ENCODE measurements at places on chromosomes 1 and 21.

DNA sequence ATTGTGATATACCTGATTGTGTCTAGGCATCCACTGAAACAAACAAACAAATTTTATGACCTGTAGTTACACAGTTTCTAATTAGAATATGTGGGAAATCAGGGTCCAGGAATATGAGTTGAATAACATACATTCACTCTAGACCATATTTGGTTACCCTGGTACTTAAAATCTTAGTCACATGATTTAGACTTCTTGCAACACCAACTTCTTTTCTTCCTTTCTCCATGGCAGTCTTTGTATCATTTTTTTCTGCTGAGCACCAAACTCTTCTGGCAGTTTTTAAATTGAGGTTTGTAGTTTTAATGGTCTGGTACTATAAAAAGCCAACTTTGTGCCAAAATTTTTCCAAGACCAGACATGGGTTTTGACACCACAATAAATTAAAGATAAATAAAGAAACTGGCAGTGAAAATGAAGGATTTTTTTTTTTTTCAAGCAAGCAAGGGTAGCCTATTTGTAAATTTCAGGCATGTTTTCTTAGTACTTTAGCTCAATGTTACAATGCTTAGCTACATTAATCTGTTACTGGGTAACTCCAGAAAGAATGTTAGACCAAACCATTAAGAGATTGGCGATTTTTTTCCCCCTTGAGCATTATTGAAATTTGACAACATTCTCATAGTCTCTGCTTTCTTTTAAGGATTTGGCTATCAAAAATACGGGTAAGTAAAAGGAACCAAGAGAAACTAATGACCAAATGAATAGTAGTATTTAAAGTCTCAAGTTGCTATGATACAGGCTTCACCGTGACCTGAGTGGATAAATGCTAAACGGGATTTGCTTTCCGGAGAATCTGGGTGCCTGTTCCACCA is 108.5 kb downstream of the NFIA start:
- DNase-seq: no peak
- H3K27ac ChIP-seq: no peak overlapping the region
- no peaks in the 10 kb centered on the region for H3K4me1 ChIP-seq
- H3K4me3 ChIP-seq: no peak overlapping the region
- H3K27me3 ChIP-seq: no peaks in the 10 kb centered on the region

GRCh38 chr1:9728451-9729295 is 77.1 kb downstream of the PIK3CD start:
- no peaks in the 10 kb centered on the region for H3K27me3 ChIP-seq
- no peak for DNase-seq
- H3K27ac ChIP-seq: peak overlapping the region; percentile 8
- peaks cover 93% of the 10 kb centered on the region for H3K36me3 ChIP-seq
- peaks cover 9% of the 10 kb centered on the region for H3K4me1 ChIP-seq
- no peak overlapping the region for H3K4me3 ChIP-seq

GRCh38 chr1:151721788-151722510 is 627 bp downstream of the RIIAD1 start:
- H3K27me3 ChIP-seq: peaks cover 31% of the 10 kb centered on the region
- H3K36me3 ChIP-seq: no peaks in the 10 kb centered on the region
- DNase-seq: no peak
- 0 out of 2 replicates have a peak overlapping the region, but pooled peaks have one; percentile 26 for H3K4me3 ChIP-seq
- peaks cover 7% of the 10 kb centered on the region for H3K4me1 ChIP-seq

GRCh38 chr1:156592910-156593660 is 1.5 kb downstream of the NAXE start:
- DNase-seq: peak; percentile 40
- no peaks in the 10 kb centered on the region for H3K27me3 ChIP-seq
- peaks cover 57% of the 10 kb centered on the region for H3K36me3 ChIP-seq
- peaks cover 30% of the 10 kb centered on the region for H3K4me1 ChIP-seq
- H3K27ac ChIP-seq: peak overlapping the region; percentile 96

DNA sequence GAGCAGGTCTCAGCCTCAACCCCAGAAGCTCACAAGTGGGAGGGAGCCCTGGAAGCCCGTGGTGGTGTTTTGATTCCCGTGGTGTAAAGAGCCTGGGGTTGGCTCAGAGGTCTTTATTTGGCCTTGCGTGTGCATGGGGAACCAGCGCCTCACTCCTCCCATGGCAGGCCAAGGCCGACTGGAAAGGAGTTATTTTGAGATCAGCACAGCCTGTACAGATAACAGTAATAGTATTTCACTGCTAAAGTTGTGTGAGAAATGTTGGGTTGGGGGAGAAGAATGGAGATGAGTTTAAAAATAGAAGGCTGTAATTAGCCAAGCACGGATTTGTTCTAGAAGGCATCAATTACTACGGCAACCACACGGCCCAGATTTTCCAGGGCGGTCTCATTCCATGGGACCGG is 186.5 kb downstream of the DYRK1A start:
- DNase-seq: no peak
- peaks cover 5% of the 10 kb centered on the region for H3K27me3 ChIP-seq
- no peaks in the 10 kb centered on the region for H3K4me1 ChIP-seq
- no peak overlapping the region for H3K4me3 ChIP-seq

DNA sequence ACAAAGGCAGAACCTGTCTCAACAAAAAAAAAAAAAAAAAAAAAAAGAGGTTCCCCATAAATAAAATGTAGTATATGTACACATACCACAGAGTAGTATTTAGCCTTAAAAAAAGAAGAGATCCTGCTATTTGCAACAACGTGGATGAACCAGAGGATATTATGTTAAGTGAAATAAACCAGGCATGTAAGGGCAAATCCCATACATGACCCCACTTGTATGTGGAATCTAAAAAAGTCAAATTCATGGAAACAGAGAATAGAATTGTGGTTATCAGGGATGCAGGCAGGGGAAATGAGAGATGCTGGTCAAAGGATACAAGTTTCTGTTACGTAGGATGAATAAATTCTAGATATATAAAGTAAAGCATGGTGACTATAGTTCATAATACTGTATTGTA is 16.7 kb downstream of the SLC44A3 start:
- peaks cover 4% of the 10 kb centered on the region for H3K27me3 ChIP-seq
- no peaks in the 10 kb centered on the region for H3K36me3 ChIP-seq
- no peak for DNase-seq
- H3K4me3 ChIP-seq: no peak overlapping the region

GRCh38 chr1:57620605-57621004 is 196.7 kb upstream of the DAB1 start:
- H3K4me3 ChIP-seq: no peak overlapping the region
- no peaks in the 10 kb centered on the region for H3K36me3 ChIP-seq
- no peaks in the 10 kb centered on the region for H3K27me3 ChIP-seq
- H3K4me1 ChIP-seq: no peaks in the 10 kb centered on the region
- H3K27ac ChIP-seq: no peak overlapping the region

DNA sequence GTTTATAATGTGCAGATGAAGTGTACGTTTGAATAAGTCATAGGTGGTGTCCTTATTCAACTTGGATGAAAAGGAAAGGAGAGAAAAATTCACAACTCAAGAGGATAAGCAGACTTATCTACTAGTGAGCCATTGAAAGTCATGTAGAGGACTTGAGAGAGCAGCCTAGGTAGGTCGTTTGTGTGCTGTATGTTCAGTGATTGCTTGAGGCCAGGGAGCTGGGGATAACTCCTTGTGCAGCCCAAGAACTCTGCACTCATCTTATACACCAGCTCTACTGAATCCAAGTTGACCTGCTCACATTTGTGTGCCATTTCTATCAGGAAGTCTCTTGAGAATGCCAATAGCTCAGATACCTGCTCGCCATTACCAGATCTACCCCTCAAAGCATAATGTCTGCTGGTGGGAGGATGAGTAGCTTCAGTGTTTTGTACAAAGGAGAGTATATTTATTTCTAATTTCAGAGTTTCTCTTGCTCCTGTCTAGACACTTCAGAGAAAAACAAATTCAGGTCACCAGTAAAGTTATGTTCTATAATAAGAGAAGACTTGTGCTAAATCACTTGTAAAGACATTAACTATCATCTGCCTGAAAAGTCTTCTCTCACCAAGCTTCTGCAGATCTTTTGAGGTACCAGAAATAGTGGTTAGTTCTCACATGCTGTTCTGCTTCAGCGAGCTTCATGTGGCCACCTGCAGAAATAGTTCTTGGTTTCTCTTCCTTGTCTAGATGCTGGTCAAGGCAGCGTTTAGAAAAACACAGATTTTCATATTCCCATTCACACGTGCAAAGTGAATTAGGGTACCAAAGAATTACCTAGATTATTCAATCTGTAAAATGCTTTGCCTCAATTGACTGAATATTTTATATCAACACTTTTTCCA is 10.8 kb downstream of the S1PR1 start:
- H3K27me3 ChIP-seq: no peaks in the 10 kb centered on the region
- no peaks in the 10 kb centered on the region for H3K4me1 ChIP-seq
- no peaks in the 10 kb centered on the region for H3K36me3 ChIP-seq
- no peak overlapping the region for H3K4me3 ChIP-seq
- no peak overlapping the region for H3K27ac ChIP-seq

GRCh38 chr1:193185901-193186731 is at the start of gene B3GALT2:
Gene B3GALT2, minus strand, starts transcription at chr1:193186613. Its CDS starts 5,051 bp downstream, at chr1:193181562.
- H3K27me3 ChIP-seq: no peaks in the 10 kb centered on the region
- H3K36me3 ChIP-seq: peaks cover 4% of the 10 kb centered on the region

DNA sequence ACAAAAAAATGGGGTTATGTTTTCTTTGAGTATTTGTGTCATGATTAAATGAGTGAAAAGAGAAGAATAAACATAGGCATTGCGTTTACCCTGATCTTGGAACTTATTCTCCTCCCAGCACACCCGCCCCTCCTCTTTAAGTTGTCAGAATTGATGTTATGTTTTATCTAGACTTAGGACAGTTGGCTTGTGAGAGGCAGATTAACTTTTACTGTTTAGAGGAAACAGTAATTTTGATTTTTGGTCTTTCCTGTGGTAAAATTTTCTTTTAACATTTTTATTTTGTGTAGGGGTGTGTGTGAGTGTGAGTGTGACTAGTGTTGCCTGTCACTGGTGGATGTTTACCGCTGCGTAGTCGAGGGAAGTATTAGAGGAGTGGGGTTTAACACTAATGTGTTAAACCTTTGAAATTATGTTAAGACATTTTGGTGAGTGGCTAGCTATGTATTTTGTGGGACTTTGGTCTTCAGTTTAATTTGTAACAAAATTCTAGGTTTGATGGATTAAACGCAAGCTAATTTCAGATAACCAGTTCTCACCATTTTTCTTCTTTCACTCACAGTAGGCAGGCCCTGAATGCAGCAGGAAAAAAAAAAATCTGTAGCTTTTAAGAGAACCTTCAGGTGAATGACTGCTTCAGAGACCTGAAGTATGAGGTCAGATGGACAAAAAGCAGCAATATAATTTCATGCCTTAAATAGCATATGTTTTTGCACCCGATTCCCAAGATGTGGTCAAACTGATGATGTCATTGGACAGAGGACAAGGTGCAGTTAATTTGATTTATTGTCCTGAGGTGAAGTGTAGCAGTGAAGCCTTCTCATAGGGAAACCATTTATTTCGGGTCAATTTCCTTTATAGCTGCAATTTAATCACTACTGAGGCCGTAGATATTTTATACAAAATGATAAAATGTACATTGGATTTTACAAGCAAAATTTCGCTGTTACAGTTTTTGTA is 2.7 kb downstream of the POU2F1 start:
- no peak overlapping the region for H3K27ac ChIP-seq
- H3K27me3 ChIP-seq: no peaks in the 10 kb centered on the region
- no peaks in the 10 kb centered on the region for H3K36me3 ChIP-seq

- DNase-seq: no peak
- H3K36me3 ChIP-seq: no peaks in the 10 kb centered on the region
- H3K4me1 ChIP-seq: no peaks in the 10 kb centered on the region
- no peaks in the 10 kb centered on the region for H3K27me3 ChIP-seq
Measured at GRCh38 chr1:10835421-10835820, 39.0 kb upstream of the CASZ1 start.

DNA sequence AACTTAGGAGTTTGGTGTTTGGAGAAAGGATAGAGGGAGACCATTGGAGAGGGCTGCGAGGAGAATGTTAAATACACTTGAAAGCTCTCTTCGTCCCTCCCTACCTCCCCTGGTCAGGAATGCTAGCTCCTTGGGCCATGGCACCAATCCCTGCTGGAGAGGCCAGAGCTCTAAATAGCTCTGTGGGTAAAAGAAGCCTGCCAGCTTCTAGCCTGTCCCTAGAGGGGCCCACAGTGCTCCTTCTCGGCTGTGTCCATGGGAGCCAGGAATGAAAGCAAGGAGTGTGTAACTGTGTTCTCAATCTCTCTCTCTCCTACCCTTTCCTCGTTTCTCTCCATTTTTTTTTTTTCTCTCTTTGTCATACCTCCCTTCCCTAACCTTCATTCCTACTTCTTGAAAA is at the start of gene CCDC190:
Gene CCDC190 (minus strand): TSS at position 75 of the 400 bp plus-strand sequence. CDS start 1,529 bp downstream, outside the sequence.
- no peak within 1 kb of the TSS for H3K4me3 ChIP-seq
- no peak for DNase-seq
- no peaks in the 10 kb centered on the region for H3K4me1 ChIP-seq
- H3K27me3 ChIP-seq: peaks cover 4% of the 10 kb centered on the region
- no peak within 1 kb of the TSS for H3K27ac ChIP-seq

GRCh38 chr1:208206092-208206698 is 38.0 kb downstream of the PLXNA2 start:
- no peak for DNase-seq
- H3K4me3 ChIP-seq: no peak overlapping the region
- no peaks in the 10 kb centered on the region for H3K36me3 ChIP-seq
- peaks cover 42% of the 10 kb centered on the region for H3K27me3 ChIP-seq
- H3K4me1 ChIP-seq: no peaks in the 10 kb centered on the region
- no peak overlapping the region for H3K27ac ChIP-seq

DNA sequence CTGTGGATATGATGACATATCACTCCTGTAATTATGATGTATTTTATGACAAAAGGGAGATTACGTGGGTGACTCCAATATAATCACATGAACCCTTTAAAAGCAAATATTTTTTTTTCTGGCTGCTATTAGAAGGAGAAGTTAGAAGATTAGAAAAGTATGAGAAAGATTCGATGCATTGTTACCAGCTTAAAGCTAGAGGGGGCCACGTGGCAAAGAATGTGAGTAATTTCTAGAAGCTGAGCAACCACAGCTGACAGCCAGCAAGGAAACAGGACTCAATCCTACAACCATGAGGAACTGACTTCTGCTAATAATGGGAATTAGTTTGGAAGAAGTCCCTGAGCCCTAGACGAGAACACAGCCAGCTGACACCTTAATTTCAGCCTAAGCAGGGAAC is 56.3 kb upstream of the C1orf87 start:
- no peak for DNase-seq
- H3K27me3 ChIP-seq: no peaks in the 10 kb centered on the region
- no peaks in the 10 kb centered on the region for H3K4me1 ChIP-seq
- no peak overlapping the region for H3K4me3 ChIP-seq

GRCh38 chr1:20727746-20728316 is 4.7 kb downstream of the SH2D5 start:
- no peak overlapping the region for H3K4me3 ChIP-seq
- H3K36me3 ChIP-seq: no peaks in the 10 kb centered on the region
- no peak for DNase-seq
- peaks cover 12% of the 10 kb centered on the region for H3K27me3 ChIP-seq
- no peak overlapping the region for H3K27ac ChIP-seq
- no peaks in the 10 kb centered on the region for H3K4me1 ChIP-seq

- H3K4me1 ChIP-seq: peaks cover 3% of the 10 kb centered on the region
- H3K36me3 ChIP-seq: peaks cover 16% of the 10 kb centered on the region
- H3K27ac ChIP-seq: no peak overlapping the region
- H3K4me3 ChIP-seq: no peak overlapping the region
Measured at GRCh38 chr1:112636597-112637253, 17.1 kb downstream of the CAPZA1 start.
